HAP-1 (cell line): ENCODE measurements at places on chromosomes 16 and 17.

- no peak for DNase-seq
Observed at GRCh38 chr17:17792551-17793377, 44.0 kb downstream of the SREBF1 start.

DNA sequence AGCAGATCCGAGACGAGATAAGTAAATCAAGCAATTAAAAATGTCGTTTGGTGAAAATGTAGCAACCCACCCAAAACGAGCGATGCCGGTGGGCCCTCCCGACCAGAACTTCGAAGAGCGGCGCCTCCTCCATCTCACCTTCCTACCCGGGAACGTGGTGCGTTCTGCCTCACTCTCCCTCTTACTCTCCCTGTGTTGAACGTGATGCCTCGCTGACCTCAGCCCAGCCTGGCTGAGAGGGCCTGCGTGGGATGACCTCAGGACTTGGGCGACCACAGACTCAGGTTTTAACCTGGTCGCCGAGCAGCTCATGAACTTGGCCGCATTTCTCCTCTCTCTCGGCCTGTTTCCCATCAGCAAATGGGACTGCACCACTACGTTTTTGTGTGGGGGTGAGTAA is 69.7 kb upstream of the RPL38 start:
- no peak for DNase-seq

DNA sequence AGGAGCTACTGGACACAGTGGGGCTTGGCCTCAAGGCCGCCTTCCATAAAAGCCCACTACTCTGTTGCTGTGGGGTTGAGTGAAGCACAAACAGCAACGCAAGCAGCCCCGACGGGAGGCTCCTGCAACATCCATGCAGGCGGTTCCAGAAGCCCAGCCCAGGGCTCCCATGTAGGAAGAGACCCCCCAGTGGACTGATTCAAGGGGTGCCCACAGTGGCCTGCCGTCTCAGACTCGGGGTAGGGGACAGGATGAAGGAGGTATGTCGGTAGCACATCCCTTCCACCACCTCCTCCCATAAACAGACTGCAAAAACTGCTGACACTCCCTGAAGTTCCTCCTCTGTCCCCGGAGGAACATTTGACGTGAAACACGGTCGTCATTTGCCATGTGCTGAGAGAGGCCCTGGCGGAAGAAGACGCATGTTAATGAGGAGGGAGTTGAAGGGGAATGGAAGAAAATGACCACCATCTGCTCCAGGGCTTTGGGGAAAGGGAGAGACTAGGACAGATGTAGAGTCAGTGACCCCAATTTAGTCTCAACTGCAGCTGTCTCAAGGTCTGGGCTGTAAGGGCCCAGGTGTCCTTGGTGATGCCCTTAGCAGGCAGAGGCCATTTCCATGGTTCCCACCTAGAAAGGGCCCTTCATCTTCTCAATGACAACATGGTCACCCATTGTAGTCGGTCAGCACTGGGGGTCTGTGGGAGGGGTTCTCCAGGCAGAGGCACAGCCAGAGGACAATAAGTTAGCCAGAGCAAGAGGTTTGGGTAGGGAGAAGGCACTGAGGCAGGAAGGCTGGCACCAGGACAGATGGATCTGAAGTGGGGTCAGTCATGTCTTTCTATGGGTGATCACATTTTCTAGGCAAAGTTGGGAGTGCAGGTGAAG is 200.6 kb downstream of the CPPED1 start:
- DNase-seq: no peak

DNA sequence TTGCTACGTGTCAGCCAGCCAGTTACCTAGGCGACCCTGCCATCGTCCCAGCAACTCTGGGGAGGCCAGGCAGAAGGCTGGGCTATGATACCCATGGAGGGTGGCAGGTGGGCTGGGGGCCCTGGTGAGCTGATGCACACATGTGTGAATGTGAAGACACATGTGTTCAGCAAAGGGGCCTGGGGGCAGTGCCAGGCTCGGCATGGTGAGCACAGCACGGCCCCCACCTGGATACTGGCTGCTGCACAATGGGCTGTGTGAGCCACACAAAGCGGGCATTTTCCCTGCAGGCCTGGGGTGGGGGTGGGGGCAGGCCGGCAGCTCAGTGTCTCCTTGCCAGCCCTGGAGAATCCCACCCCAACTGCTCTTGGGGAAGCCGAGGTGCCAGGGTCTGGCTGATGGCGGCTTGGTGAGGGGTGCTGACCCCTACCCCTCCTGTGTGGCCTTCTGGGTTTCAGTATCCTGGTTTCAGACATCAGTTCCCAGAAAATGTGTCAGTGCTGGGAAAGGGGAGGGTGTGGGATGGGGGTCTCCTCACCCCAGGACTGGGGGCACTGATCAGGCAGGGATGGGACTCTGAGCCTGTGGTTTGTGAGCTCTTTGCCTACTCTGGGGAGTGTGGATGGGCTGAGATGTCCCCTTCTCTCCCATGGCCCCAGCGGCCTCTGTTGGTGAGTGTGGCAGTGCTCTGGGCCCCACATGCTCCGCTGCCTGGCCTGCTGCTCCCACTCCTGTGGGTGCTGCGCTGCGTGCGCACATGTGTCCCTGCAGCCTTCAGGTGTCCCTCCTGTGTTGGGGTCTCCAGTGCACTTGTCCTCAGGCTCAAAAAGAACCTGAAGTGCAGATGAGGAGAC is 5.1 kb downstream of the LLGL1 start:
- no peak for DNase-seq

DNA sequence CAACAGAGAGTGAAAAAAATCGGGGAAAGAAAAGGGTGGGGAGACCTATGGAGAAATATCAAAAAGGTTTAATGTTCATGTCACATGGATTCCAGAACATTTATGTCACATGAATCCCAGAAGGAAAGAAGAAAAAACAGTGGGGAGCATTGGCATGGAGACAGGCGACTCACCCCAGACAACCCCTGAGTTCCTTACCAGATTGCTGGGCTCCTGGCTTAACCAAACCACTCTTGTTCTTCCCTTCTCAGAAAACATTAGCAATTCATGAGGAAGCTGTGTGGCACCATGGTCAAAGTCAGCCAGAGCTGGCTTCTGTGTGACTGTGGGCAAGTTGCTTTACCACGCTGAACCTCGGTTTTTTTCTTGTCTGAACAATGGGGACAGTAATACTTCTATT is 49.6 kb upstream of the CLEC19A start:
- no peak for DNase-seq

- no peak for DNase-seq
Observed at GRCh38 chr16:75080205-75081029, 36.2 kb downstream of the LDHD start.

GRCh38 chr16:13997933-13998332 is 73.2 kb upstream of the MRTFB start:
- DNase-seq: no peak

GRCh38 chr16:65809627-65810026 is 556.9 kb upstream of the CDH5 start:
- no peak for DNase-seq

- no peak for DNase-seq
Observed at GRCh38 chr17:8872705-8873435, 5.4 kb upstream of the PIK3R6 start.

DNA sequence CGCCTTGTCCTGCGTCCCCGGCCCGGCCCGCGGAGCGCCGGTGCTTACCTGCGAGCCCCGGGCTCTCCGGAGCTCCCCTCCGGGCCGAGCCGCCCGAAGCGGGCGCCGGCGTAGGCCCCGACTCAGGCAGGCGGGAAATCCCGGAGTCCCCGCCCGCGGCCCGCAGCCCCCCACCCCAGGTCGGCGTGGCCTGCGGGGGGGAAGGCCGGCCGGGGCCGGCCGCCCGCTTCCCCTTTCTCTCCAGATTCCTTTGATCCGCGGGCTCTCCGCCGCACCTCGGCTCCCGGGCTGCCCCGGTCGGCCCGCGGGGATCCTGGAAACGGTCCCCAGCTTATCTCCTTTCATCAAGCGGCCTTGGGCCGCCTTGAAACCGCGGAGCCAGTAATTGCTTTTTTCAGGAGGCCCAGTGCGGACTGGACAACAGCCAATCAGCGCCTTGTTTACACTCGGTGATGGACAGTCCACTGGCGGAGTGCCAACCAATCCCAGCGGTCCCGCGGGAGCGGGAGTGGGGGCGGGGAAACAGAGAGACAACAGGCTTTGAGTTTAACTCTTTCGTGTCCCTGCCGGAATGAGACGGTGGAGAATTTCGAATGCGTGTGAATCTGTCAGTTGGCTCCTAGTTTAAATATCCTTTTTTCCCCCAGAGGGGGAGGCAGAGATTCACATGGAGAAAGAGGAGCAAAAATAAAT is 1.4 kb upstream of the BAHCC1 start:
- DNase-seq: peak; percentile 100

GRCh38 chr16:84829168-84829965 is 9.6 kb downstream of the CRISPLD2 start:
- DNase-seq: no peak

- DNase-seq: no peak
Observed at GRCh38 chr17:58533616-58534188, 19.3 kb upstream of the MTMR4 start.

DNA sequence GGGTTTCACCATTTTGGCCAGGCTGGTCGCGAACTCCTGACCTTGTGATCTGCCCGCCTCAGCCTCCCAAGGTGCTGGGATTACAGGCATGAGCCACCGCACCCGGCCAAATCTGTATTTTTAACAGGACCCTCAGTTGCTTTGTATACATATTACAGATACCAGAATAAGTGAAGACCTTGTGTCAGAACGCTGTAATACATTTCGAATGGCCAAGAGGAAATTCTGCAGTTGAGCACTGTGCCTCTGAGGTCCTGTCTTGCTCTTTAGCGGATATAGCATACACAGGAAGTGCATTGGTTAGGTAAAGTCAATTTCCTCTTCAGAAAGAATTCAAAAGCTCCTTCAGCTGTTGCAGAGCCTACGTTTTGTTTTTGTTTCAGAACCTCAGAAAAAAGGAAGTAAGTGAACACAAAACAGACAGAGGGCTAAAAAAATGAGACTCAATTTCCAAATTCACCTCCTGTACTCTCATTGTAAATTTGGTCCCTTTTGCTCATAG is 15.7 kb downstream of the CRLF3 start:
- DNase-seq: no peak

GRCh38 chr17:64357191-64357981 is 33.3 kb downstream of the PECAM1 start:
- no peak for DNase-seq

DNA sequence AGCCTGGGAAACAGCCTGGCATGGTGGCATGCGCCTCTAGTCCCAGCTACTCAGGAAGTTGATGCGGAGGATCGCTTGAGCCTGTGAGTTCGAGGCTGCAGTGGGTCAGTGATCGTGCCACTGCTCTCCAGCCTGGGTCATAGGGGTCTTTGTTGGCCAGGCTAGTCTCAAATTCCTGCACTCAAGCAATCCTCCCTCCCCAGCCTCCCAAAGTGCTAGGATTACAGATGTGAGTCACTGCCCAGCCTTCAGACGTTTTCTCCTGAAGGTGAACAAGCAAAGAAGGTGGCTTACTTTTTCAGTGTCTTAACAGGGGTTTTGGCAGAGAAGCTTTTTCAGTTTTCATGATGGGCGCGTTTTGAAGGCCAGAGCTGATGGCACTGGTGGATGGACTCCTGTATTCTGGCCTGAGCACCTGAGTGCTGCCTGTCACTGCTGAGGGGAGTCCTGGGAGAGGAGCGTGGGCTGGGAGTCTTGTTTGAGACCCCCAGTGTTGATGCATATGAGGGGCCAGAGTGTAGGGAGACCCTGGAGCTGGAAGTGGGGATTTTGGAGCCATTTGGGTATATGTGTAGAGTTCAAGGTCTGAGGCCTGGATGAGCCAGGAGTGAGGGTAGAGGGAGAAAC is 41.4 kb downstream of the FOXK2 start:
- no peak for DNase-seq

GRCh38 chr17:79043931-79044320 is 20.0 kb downstream of the C1QTNF1 start:
- DNase-seq: no peak

DNA sequence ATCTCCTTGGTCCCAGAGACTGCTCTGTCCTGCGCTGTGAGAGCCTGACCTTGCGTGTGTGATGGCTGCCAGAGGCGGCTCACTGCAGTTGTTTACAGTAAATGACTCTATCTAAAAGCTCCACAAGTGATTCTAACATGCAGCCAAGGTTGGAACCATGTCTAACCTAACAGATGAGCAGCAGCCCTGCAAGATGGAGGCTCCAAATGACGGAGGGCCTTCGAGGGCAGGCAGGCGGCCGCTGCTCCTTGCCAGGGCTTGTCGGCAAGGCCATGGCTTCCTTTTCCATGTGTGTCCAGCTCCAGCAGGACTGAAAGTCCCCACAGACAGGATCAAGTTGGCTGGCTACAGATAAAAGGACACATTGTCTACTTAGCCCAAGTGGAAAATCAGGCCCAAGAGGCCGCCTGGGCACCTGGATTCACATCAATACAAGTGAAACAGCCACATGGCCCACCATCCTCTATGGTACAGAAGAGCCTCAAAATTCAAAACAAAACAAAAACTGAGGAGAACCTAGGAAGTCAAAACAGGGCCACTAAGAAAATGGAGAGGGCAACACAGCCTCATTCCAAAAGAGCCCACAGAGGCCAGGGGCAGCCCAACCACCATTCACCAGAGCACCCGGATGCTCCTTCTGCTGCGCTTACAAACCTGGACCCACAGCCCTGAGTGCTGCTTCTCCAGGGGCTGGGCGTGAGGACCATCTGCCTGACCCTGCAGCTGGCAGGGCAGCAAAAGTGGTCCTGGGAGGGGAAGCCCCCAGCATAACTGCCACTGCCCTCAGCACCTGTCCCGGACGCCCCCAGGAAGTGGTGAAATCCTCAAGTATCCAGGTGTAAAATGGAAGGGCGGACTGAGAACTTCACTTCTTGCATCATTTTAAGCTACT is 65.0 kb downstream of the AMFR start:
- peak; percentile 3 for DNase-seq

DNA sequence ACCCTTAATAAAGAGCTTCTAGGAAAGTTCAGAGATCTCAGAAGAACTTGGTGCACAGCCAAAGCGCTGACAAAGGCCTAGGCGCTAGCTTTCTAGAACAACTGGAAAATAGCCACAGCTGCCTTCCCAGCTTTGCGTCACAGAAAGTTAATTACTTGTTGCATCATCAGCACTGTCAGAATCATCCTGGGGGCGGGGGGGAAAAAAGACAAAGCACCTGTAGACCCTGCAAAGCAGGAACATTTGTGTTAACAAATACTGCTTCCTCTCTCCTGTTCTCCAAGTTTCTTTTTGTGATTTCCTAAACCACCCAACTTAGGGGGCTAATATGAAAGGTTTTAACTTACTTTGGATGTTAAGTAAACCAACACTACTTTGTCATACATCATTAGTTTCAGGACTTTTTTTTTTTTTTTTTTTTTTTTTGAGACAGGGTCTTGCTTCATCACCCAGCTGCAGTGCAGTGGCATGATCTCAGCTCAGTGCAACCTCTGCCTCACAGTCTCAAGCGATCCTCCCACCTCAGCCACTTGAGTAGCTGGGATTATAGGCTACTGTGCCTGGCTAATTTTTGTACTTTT is 4.8 kb upstream of the AARSD1 start:
- no peak for DNase-seq

- DNase-seq: no peak
Observed at GRCh38 chr17:49076573-49077384, 55.8 kb upstream of the B4GALNT2 start.

DNA sequence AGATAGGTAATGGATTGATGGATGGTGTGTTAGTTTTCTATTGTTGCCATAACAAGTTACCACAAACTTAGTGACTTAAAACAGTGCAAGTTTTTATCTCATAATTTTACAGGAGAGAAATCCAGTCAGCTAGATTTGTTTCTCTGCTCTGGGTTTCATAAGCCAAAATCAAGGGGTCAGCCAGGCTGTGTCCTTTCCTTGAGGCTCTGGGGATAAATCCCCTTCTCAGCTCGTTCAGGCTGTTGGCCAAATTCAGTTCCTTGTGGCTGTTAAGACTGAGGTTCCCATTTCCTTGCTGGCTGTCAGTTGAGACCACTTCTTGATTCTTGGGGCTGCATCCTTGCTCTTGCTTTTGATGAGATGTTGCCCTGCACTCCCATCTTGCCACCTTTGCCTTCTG is 204.9 kb upstream of the CDH13 start:
- no peak for DNase-seq
